Activated effector memory CD4-positive, alpha-beta T cell treated with anti-CD3 and anti-CD28 coated beads, Interleukin-2, amount 50 U/mL, for 16 hours (primary cell): ENCODE measurements at places on chromosomes 5 and 9.

DNA sequence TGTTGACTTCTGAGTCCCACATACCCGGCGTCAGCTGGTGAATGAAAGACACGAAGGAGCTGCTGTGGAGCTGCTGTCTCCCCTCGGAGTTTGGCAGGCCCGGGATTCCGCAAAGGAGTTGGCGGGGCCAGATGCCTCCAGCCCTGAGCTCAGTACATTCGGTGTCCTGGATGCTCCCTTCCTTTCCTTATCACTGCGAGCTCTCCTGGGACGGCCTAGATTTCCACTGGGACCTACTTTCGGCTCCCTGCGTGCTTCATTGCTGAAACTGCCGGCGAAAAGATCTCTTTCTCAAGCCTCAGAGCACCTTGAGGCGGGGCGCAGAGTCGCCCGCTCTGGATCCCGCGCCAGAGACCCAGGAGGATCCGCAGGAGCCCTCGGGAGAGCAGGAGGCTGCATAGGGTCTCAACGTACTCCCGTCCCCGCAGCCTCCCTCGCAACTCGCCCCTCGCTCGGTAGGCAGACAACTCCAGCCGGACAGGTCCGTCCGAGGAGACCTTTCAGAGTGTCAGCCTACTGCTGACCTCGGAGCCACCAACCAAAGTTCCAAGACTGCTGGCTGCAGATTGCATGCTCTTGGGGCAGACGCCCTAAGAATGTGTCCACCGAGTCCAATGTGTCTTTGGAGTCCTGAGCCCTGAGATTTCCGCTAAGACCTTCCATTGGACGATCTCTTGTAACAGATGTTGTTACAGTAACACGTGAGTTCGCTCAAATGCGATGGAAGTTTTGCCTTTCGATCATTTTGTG, 6.1 kb downstream of the ANXA2R start:
- DNase-seq, result no peak

DNA sequence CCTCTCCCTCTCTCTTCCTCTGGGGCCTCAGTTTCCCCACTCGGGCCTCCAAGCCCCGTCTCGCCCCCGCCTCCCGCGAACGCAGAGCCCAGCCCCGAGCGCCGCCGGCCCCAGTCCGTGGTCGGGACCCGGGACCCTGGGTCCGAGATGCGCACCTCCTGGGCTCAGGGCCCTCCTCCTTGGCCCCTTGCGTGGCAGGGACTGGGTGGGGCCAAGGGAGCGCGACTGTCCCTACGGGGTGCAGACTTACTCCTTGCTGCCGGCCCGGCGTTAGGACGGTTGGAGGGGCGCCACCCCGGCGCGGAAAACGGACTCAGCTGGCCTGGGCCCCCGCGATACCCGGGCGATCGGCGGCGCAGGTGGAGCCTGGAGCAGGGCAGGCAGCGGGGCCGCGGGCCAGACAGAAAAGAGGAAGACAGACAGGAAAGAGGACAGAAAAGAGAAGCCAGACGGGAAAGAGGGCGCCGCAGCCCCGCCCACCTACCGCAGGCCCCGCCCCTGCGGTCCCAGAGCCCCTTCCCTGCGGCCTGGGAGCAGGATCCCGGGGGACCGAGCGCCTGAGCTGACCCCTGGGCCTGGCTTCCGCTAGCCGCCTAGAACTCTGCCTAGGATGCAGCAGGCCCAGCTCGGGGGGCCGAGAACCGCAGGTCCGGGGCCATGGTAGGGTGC, at the start of gene GBGT1:
Gene GBGT1, minus strand, starts transcription at position 411 of the 669 bp plus-strand sequence. CDS start 1,502 bp downstream, outside the sequence.
- peak; percentile 79 for DNase-seq

- no peak for DNase-seq
Observed at GRCh38 chr5:11054014-11054413, 293.0 kb upstream of the DAP start.

DNA sequence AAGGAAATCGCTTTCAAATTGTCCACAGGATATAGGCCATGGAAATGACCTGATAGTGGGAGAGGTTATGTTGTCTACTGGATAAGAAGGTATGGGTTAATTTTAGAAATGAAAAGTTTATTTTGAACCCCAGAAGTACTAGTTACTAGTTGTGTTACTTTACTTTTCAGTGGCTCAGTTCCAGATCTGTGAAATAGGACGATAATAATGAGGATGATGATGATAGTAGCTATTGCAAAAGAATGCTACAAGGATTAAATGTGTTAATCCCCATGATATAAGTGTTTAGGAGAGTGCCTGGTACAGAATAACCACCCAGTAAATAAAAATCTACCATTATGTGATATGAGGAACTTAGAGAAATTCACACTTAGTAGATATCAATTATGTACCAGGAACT, 120.8 kb downstream of the PDE4D start:
- DNase-seq, result no peak

GRCh38 chr5:59722874-59723273, 170.7 kb downstream of the PDE4D start:
- DNase-seq, result no peak

GRCh38 chr5:98813755-98814154, 40.3 kb downstream of the RGMB start:
- no peak for DNase-seq

- DNase-seq, result no peak
Observed at GRCh38 chr9:116594547-116594946, 92.6 kb upstream of the TRIM32 start.

DNA sequence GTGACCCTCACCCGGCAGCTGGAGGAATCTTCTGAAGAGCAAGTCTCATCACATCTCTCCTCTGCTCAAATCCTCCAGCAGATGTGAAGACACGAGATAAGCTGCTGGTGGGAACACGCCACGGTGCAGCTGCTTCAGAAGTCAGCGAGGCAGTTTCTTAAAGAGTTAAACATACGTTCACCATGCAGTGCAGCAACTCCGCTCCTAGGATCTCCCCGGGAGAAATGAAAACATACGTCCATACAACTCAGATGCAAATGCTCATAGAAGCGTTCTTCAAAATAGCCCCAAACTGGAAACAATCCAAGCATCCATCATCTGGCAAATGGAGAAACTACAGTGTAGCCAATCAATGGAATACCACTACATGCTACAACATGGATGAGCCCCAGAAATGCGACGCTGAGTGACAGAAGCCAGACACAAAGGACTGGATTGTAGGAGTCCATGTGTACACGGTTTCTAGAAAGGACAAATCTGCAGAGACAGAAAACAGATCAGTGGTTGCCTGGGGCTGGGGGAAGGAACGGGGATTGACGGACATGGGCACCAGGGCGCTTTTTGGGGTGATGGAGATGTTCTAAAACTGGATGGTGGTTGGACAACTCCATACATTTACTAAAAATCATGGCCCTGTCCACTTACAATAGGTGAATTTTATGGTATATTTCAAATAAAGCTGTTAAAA, 150.6 kb downstream of the COL23A1 start:
- DNase-seq, result peak; percentile 24

- no peak for DNase-seq
Observed at GRCh38 chr9:92035146-92035545, 80.1 kb downstream of the SPTLC1 start.

DNA sequence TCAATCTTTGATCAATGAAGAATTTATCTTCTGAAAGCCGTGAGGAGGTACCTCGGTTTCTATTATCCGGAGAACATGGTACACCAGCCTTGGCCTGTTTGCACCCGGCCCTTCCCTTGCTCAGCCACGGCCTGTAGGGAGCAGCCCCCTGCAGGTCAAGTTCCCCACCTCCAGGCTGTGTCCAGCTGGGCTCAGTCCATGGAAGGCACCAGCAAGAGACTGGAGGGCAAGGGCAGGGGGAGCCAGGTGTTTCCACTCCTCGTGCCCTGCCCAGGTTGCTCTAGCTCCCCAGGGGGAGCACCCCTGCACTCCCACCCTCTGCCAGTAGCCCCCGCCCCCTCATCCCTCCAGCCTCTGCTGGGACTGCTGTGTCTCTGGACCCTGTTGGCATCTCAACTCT, 87.3 kb upstream of the ADAMTS2 start:
- DNase-seq, result no peak

DNA sequence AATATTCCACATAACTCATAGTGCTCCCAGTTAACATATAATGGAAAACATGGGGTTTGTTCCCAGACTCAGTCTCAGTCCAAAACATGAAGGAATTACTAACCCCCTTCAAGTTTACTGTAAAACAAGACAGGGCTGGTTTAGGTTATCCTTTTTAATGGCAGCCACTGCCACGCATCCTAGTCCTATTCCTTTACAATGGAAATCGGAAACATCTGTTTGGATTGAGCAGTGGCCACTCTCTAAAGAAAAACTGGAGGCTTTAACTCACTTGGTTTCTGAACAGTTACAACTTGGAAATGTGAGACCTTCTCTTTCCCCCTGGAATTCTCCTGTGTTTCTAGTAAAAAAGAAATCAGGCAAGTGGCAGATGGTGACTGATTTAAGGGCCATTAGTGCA, 609.9 kb upstream of the ACO1 start:
- no peak for DNase-seq

DNA sequence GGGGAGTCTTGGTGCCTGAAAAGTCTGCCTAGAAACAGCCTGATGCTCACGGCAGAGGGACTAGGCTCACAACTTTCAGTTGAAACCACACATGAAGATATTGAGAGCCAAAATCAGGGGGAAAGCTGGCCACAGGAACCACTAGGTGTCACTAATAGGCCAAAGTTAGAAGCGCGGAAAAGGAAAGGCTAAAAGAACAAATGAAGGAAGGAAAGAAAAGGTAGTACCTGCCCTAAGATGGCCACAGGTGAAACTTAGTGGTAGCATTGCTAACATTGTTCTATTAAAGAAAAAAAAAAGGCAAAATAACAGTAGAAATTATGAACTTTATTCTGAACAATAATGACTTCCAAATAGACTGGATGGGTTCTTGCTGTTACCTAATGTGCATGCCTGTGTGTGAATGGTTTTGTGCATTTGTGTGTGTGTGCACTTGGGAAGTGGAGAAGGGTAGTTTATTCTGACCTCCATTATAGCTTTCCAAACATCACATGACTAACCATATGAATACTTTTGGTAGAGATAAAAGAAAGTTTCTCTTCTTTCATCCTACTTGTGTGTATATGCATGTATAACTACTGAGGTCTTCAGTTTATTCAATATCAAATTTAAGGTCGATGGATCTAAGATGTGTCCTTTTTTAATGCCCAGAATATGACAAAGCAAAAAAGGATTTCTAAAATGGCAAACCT, 2.1 kb upstream of the RFESD start:
- DNase-seq, result peak; percentile 76

- no peak for DNase-seq
Observed at GRCh38 chr9:95552814-95553546, 36.2 kb upstream of the PTCH1 start.

DNA sequence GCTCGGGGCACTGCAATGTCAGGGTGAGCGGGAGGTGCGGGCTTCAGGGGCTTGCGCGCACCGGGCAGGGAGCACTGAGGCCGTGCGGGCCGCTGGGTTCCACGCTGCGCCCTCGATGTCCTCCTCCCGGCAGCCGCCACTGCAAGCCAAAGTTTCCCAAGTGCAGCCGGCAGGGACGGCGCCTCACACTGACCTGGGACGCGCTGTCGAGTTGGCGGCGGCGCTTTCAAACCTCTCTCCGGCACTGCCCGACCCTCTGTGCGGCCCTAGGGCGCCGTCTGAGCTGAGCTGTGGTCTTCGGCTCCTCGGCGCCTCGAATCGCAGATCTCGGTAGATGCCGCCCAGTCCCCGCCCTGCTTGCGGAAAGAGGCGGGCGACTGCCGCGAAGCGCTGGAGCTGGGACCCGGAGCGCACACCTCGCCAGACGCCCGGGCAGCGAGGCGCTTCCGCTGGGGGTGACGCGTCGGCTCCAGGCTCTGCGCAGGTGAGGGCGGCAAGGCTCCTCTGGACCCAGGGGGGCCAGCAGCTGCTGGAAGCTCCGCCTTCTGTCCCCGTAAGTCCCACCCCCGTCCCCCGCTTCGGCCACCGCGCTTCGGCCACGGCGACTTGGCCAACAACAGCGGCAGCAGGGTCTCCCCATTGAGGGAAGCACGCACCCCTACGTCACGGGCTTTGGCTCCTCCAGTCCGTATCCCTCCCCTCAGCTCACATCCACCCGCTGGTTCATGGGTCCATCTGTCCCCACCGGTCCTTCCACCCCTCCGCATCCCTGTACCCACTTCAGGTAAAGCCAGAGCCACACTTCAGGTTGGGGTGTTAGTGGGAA, at the start of gene ANKRD34B:
Gene ANKRD34B, minus strand, starts transcription at position 320 of the 826 bp plus-strand sequence. CDS start 10,261 bp downstream, outside the sequence.
- DNase-seq, result no peak

GRCh38 chr9:89576404-89576839, 28.4 kb upstream of the GADD45G start:
- no peak for DNase-seq

DNA sequence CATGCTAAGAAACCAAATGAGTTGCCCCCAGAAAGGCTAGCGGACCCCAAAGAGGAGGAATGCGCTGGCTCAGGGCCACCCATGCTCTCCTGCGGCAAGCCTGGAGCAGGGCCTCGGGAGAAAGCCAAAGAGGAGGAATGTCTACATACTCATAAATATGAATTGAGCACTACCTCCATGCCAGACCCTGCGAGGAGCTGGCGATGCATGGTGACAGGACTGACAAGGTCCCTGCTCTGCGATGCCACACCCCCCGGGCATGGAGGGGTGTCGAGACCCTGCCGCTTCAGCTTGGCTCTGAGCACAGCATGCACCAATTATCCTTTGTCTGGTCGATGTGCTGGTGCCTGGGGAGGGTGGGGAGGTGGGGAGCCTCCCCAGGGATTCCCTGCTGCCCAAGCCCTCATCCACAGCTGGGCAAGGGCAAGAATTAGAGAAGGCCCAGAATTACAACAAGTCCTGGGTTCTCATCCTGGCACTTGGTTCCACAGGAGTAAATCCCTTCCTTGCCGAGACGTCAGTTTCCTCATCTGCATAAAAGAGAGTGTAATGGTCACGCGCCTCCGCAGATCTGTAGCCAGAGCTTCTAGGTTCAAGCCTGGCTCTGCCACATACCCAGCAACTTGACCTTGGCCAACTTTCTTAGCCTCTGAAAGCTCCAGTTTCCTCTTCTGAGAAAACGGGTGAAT, 74.4 kb downstream of the FAM114A2 start:
- no peak for DNase-seq
